ENCODE measurements at places on chromosomes 4 and X. TPM values are rescaled to one million over a fixed set of nuclear protein-coding genes. Genes with fewer than 3 reads are reported as not detected.

Gene F8A3
- total RNA-seq: 0.99 TPM

Gene HNRNPDL
- total RNA-seq: 140 TPM

Gene RASL11B
- not detected for total RNA-seq

Gene RS1
- not detected for total RNA-seq

Gene CORIN
- total RNA-seq: 0.13 TPM

Gene TCEAL5
- not detected for total RNA-seq

Gene MORF4L2
- total RNA-seq: 555 TPM

Gene PDE5A
- total RNA-seq: 146 TPM

Gene CNOT6L
- total RNA-seq: 11.6 TPM

Gene CAPN6
- not detected for total RNA-seq
